ENCODE measurements at places on chromosomes 1 and 21. TPM values are rescaled to one million over a fixed set of nuclear protein-coding genes. Genes with fewer than 3 reads are reported as not detected.

GRCh38 chr1:195663549-195664280 lies 944.5 kb downstream of the KCNT2 start:
- DNase-seq = no peak

- DNase-seq = no peak
Measured at GRCh38 chr21:40752125-40752524, 94.8 kb downstream of the DSCAM start.

- DNase-seq = no peak
Measured at GRCh38 chr1:173688300-173688699, 18.6 kb upstream of the ANKRD45 start.

- DNase-seq = no peak
Measured at GRCh38 chr1:185480545-185480944, 163.5 kb upstream of the IVNS1ABP start.

DNA sequence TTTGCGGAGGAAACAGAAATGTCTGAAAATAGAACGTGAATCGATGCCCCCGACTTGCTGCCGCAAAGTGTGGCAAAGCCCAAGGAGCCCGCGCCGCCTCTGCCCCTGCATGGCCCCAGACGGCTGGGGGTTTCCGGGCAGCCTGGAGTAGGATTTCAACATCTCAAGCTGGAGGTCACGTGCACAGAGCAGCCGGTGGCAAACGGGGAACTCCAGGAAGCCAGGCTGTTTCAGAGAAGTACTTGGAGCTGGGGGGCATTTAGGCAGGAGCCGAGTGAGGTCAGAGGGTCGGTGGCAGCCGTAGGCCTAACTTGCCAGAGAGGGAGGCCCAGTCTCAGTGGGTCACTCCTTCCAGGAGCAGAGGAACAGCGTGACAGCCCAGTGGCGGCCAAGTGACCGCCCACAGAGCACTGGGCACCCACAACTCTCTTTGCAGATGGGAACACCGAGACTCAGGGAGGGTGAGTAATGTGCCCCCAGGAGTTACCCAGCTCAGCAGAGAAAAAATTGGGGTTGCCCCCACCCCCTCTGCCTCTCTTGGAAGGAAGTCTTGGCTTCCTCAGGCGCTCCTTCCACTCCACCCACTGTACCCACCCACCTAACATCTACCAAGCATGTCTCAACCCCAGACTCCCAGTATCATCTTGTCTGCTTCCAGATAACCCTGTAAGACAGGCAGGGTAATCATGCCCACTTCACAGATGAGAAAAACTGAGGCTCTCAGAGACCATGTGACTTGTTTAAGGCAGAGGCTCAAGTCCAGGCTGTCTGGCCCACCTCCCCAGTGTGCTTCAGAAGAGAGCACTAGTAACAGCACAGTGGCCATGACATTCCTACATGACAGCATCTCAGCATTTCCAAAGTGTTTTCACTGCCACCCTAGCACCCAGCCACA lies 179.4 kb downstream of the HIVEP3 start:
- DNase-seq = no peak

- no peak for DNase-seq
Measured at GRCh38 chr1:246934765-246935164, 3.0 kb upstream of the AHCTF1 start.

GRCh38 chr1:85195703-85196102 lies 5.1 kb downstream of the SYDE2 start:
- no peak for DNase-seq

GRCh38 chr1:226975259-226976250 lies 35.5 kb downstream of the COQ8A start:
- no peak for DNase-seq

CCDC27 gene
- not detected for total RNA-seq

FHAD1 gene
- total RNA-seq = not detected

SGIP1 gene
- 14.0 TPM for total RNA-seq

MTARC2 gene
- 14.7 TPM for total RNA-seq

COL24A1 gene
- total RNA-seq = 0.98 TPM

All from vagina (tissue), 2 donors.